ENCODE measurements at places on chromosomes 7 and 10. TPM values are rescaled to one million over a fixed set of nuclear protein-coding genes. Genes with fewer than 3 reads are reported as not detected.

The AGMO gene
- 0.74 TPM for total RNA-seq

DNA sequence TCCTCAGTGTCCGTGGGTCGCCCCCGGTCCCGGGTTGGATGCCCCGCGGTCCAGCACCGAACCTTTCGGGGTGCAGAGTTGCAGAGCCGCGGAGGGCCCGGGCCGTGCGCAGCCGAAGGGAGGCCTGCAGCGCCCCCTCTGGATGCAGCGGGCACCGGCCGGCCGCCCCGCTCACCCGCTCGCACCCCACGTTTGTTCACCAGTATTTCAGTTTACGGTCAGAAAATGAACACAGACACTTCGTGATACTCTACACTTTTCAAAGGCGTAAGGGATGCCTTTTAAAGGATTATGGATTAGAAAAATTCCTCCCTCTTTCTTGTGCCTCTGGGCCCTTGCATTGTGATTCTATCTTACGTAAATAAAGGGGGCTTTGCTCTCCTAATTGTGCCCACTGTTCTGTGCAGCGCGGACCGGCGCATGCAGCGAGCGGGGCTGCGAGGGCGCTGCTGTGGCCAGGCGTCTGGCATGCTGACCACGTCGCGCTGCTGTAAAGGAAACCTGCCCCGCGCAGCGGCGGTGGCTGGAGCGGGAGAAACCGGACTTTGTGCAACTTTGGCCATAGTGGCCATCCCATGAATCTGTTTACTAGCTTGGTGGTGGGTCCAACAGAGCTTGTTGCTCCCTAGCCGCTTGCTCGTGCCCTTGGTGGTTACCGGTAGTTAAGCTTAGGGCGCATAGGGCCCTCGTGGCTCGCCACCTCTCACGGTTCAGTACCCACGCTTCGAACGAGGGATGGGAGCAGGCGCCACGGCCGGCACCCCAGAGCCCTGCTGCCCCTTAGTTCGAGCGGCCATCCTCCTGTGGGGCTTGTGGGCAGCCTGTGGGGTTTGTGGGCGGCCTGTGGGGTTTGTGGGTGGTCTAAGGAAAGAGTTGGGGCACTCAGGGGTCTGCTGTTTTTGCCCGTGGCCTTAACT is 739 bp upstream of the MEST start:
- no peaks in the 10 kb centered on the region for H3K27me3 ChIP-seq
- no peaks in the 10 kb centered on the region for H3K4me1 ChIP-seq
- DNase-seq = peak; percentile 81
- H3K27ac ChIP-seq = peak overlapping the region; percentile 26
- H3K4me3 ChIP-seq = no peak overlapping the region

The OR2A1 gene
- not detected for total RNA-seq

The ERVW-1 gene
- not detected for total RNA-seq

The OR2A7 gene
- total RNA-seq = 6.5 TPM

DNA sequence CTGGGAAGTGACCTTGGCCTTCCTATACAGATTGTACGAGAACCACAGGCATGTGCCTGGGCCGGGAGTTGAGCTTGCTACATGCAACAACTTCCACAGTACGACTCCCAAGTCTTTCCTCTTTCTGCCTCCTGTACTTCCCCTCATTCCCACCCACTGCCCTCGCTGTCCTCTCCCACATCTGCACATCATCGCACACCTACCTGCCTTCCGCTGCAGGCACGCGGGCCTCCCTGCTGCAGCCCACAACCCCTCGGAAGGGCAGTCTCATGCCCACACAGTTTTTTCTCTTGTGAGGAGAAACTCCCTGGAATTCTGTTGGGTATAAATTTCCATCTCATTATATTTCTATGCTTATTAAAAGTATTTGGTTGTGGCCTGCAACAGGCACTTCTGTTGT is 117.2 kb downstream of the ACTR3B start:
- no peaks in the 10 kb centered on the region for H3K27me3 ChIP-seq
- no peaks in the 10 kb centered on the region for H3K36me3 ChIP-seq
- DNase-seq = no peak
- no peak overlapping the region for H3K4me3 ChIP-seq

DNA sequence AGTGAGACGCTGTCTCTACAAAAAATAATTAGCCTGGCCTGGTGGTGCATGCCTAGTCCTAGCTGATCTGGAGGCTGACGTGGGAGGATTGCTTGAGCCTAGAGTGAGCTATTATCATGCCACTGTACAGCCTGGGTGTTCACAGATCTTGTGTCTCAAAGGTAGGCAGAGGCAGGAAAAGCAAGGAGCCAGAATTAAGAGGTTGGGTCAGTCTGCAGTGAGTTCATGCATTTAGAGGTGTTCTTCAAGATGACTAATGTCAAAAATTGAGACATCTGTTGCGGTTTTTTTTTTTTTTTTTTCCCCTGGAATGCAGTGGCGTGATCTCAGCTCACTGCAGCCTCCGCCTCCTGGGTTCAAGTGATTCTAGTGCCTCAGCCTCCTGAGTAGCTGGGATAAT is 5.4 kb downstream of the PPIA start:
- H3K4me3 ChIP-seq = no peak overlapping the region
- H3K36me3 ChIP-seq = peaks cover 35% of the 10 kb centered on the region
- no peaks in the 10 kb centered on the region for H3K27me3 ChIP-seq
- peaks cover 3% of the 10 kb centered on the region for H3K4me1 ChIP-seq
- H3K27ac ChIP-seq = no peak overlapping the region
- no peak for DNase-seq

The CPA1 gene
- 12.5 TPM for total RNA-seq

Data from lung (tissue), 17 donors.